Naive thymus-derived CD8-positive, alpha-beta T cell (primary cell): ENCODE measurements at places on chromosomes 4 and X.

GRCh38 chr4:119300101-119300978, 21.6 kb downstream of the FABP2 start:
- peak; percentile 84 for DNase-seq

DNA sequence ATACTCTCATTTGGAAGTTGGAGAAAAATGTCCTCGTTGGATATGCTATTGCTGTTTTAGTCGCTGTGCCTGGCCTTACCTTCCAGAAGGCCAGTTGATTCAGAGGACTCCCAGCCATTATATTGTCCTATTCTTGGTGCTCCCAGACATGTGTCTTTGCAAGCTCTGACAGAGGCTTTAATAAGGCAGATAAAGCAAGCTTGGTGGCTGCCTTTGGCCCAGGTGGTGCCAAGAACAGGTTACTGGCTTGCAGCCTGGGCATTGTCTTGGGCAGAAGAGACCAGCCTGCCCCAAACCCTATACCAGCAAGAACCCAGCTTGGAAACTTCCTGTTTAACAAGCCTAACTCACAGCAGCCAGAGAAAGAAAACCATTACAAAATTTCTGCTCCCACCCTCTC, 16.9 kb downstream of the RAI2 start:
- no peak for DNase-seq

DNA sequence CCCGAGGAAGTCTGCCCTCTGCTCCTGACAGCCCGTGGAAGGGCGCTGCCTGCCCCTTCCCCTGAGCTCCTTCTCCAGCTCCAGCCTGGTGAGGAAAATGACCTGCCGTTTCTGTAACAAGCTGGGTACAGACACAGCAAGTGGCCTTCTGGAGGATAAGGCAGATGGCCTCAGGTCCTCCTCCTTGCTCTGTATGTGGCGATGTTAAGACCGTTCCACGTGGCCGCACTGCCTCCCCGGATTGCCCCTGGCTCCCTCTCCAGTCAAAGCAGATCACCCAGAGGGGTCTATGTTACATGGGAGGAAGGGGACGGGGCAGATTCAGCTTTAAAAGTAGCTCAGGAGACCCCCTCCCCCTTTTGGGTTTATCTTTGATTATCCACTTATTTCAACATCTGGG, 80.3 kb upstream of the GATB start:
- no peak for DNase-seq

- DNase-seq: no peak
Observed at GRCh38 chr4:137427411-137427810, 104.9 kb downstream of the PCDH18 start.
